CD8-positive, alpha-beta T cell (primary cell): ENCODE measurements at places on chromosomes 3 and 15.

DNA sequence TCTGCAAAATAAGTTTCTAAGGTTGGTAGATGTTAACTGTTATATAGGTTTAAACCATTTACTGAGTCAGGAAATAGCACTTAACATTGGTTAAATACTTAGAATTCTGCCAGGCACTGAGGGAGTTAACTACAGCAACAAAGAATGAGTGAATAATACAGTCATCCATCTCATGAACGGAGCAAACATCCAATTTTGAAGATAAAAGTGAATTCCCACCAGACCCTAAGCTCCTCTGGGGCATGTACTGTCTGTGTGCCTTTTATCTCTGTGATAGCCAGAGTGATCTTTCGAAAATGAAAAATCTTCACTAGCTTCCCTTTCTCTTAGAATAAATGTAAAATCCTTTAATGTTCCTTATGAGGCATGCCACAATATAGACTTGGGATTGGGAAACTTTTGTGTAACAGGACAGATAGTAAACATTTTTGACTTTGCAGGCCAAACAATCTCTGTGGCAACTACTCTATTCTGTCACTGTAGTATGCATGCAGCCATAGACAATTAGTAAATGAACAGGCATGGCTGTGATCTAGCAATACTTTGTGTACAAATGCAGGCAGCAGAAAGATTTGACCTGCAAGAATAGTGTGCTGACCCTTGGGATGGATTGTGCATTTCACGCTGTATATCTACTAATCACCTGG is 294.5 kb upstream of the LMCD1 start:
- DNase-seq: no peak

GRCh38 chr15:67968966-67969365 is 85.1 kb upstream of the PIAS1 start:
- no peak for DNase-seq

- DNase-seq: no peak
Measured at GRCh38 chr15:58515807-58516206, 84.0 kb downstream of the LIPC start.

GRCh38 chr3:89436846-89437245 is 329.4 kb downstream of the EPHA3 start:
- DNase-seq: no peak

- no peak for DNase-seq
Measured at GRCh38 chr3:177676947-177677587, 479.8 kb upstream of the TBL1XR1 start.

GRCh38 chr15:71226536-71227455 is 111.5 kb downstream of the THSD4 start:
- no peak for DNase-seq

GRCh38 chr3:30577788-30578187 is 28.6 kb upstream of the TGFBR2 start:
- no peak for DNase-seq

DNA sequence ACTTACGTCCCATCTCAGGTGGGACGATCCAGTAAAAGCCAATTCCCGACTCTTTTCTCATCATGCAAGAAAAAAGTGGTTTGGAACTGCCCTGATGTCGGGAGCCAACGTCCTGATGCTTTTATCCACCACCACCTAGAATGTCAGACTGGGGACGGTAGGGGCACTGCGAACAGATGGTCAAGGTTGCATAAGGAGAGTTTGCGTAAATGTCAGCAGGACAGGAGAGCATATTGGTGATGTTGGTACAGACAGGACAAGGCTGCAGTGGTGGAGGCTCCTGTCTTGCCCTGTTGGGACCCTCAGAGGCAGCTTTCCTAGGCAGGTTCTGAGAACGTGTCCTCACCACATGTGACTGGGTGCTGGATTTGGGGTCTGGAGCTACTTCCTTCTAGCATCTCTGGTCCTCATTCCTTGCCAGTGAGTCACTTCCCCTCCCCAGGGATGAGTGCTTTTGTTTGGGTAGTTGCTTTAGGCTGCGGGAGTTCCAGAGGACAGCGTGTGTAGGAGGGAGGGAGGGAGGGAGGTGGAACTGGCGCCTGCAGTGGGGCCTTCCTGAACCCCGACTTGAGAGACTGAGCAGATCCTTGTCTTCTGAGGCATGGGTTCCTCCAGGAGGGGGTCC is 21.0 kb downstream of the THSD4 start:
- DNase-seq: no peak

DNA sequence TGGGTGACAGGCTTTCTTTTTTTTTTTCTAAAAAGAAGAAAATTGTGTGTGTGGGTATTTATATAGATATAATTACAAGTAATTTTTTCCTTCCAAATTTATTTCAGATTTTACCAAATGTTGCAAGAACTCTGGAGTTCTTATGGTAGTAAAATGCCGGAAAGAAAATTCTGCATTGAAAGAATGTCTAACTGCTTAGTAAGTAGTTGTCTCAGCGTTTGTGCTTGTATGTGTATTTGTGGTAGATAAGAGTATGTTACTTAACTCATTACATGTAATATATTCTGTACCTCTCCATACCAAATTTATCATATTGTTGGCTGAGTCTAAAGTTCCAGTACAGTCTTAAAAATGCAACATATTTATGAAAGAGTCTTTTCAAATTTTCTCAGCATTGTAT is 32.3 kb upstream of the ZCWPW2 start:
- DNase-seq: no peak

GRCh38 chr3:165466856-165467255 is 270.7 kb upstream of the SLITRK3 start:
- no peak for DNase-seq
